Stromal cell of bone marrow (primary cell): ENCODE measurements at places on chromosomes 2 and 18.

DNA sequence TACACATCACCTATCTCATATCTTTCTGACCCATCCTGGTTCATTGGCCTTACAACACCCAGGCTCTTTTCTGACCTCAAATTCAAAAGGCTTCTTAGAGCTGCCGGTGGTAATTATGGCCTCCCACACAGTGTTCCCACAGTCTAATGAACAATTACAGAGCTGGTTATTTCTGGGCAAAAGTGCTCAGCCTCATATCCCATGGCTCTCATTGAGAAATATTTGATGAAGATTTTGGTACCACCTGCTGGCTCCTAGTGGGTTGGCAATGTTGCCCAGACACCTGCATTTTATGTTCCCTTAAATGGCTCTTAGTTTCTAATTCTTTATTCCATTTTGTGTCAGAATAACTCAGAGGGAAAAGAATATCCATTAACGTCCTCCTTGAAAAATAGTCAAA is 20.1 kb upstream of the SCYGR2 start:
- no peak for DNase-seq

GRCh38 chr2:172046080-172046678 is 39.1 kb upstream of the DLX1 start:
- no peak for DNase-seq

DNA sequence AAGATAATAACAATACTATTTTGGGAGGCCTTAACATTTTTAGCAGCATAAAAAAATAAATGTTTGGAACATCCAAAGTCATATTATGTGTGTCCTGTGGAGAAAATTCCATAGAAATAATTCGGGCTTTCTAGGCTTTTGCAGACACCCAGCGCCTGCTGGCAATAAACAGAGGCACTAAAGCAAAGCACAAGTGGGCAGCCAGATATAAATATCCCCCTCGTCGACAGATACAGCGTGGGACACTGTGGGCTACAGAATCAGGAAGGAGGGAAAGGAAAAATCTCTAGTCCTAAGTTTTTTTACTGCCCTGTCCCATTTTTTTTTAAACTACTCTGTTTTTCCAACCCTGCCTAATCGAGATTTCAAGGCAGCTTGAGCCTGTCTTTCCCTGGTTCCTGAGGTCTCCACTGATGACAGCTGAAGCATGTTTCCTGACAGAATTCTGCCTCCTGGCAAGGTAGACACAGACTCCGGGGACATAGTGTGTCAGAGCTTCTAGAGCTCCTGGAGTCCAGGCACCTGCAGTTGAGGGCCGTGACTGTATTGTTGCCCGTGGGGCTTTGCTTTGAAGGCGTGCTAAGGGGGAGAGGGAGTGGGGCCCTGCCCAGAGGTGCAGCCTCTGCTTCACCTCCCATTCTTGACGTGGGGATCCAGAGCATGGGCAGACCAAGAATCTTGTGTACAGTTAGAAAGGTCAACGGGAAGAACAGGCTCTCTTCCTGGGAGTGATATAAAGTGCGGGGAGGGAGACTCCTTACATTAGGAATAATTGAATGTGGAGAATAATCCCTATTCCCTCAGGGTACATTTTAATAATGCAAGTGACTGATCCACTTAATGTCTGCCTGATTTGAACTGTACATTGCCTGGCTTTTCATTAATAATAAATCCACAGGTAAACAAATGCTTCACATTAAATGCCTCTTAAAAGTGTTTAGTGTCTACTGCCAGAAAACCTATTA is 232.3 kb downstream of the DCC start:
- no peak for DNase-seq

- no peak for DNase-seq
These were observed 58.3 kb downstream of the HPCAL1 start for GRCh38 chr2:10360850-10361588.
